ENCODE measurements at places on chromosomes 16 and 17. TPM values are rescaled to one million over a fixed set of nuclear protein-coding genes. Genes with fewer than 3 reads are reported as not detected.

GRCh38 chr17:7486181-7486580 is 2.0 kb downstream of the POLR2A start:
- no peak for DNase-seq

GRCh38 chr17:395179-395578 is 42.6 kb upstream of the RPH3AL start:
- DNase-seq: no peak

DNA sequence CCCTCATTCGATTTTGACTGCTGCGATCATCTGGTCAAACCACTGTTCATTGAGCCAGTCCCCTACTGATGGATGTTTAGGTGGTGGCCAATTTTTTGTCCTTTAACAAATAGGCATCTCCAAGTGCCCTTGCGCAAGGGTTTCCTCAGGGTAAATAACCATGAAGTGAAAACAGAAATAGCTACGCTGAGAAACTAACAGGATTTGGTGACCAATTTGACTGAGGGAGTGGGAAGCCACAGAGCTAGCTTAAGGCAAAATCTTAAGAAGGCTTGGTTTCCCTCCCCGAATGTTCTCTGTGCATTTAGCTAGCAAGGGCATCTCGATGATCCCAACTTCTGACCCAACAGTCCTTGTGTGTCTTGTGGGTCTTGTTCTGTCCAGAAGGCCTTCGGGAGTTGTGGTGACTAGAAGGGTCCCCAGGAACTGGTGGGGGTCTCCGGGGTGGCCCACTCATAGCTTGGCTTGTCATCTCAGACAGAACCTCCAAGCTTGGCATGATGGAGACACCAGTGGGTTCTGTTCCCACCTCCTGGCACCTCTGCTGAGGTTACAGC is 117.2 kb downstream of the SOCS1 start:
- DNase-seq: no peak

- DNase-seq: no peak
These were observed 9.5 kb downstream of the MRPL27 start for GRCh38 chr17:50363217-50364060.

- no peak for DNase-seq
These were observed 2.1 kb downstream of the MPO start for GRCh38 chr17:58278661-58279015.

GRCh38 chr17:9931144-9931741 is 26.2 kb upstream of the RCVRN start:
- no peak for DNase-seq

GRCh38 chr17:76642032-76642561 is 1.5 kb downstream of the ST6GALNAC1 start:
- no peak for DNase-seq

DNA sequence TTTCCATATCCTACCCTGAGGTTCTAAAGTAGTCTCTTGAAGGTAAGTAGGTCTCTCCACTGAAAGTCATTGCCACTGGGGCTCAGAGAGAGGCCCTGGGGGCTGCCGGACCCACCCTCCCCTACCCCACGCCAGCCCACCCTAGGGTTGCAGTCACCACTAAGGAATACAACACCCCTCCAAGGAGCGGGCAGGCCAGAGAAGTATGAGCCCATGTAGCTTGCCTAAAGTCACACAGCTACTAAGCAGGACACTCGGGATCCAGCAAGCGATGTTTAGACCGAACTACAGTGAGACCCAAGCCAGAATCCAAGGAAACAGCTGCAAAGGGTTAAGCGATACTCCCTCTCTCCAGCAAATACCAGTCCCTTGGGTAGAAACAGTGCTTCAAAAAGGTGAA is 27.0 kb downstream of the C16orf78 start:
- DNase-seq: no peak

DNA sequence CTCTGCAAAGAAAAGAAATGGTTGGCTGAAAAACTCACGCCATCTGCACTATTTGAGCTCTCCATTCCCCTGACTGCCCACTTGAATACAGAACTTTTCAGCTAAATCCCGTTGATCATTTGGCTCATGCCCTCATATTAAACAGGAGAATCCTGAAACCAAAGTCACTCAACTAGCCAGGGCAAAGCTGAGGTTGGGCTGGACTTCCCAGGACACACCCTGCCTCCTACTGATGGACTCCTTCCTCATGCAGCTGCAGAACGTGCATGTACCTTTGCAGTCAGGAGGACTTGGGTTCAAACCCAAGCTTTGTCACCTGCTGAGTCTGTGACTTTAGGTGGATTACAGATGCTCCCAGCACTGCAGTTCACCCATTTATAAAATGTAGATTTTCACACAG is 7.7 kb downstream of the ASIC2 start:
- DNase-seq: no peak

DNA sequence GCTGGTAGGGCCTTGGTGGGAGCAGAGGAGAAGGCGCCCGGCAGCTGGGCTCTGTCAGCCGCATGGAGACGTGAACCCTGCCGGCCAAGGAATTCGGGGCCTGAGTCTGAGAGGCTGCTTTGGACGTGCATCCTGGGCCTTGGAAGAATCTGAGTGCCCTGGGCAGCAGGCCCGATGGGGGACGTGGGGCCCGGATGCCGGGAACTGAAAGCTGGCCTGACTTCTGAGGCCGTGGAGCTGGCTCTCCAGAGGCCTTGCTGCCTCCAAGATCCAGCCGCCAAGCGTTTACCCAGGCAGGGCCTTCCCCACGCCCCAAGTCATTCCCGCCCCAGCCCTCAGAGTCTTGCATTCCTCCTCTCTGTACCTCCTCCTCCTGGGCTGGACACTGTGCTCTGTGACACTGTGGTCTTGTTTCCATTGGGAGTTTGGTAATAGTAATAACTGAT is 37.2 kb downstream of the NKD1 start:
- peak; percentile 52 for DNase-seq

- no peak for DNase-seq
These were observed 124.3 kb upstream of the NACA2 start for GRCh38 chr17:61715348-61715747.

- DNase-seq: no peak
These were observed 32.5 kb upstream of the CCR7 start for GRCh38 chr17:40597556-40598300.

- DNase-seq: no peak
These were observed 6.2 kb upstream of the CCL18 start for GRCh38 chr17:36057911-36058310.

DNA sequence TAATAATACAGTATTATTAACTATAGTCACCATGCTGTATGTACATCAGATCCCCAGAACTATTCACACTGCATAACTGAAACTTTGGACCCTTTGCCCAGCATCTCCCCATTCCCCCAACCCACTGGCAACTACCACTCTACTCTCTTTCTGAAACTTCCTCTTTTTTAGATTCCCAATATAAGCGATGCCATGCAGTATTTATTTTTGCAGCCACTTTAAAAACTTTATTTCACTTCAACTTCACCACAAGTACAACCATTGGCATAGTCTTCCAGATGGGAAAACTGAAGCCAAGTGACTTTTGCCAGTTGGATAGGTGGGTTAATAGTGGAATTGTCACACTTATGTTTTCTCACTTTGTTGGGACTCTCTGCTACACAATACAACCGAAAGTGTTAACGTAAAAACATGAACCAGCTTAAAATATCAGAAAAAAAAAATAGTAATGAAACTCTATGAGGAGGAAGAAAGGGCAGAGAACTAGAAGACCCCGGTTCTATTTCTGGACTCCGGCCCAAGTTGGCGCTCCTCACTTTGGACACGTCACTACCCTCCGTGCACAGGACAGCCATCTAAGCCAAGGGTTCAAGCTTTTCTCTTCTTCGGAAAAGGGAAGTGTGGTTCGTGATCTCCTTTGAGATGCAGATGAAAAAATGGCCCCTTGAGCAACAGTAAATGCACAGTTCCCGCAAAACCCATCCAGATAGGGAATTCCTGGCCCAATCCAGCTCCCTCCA is 743 bp downstream of the SHCBP1 start:
- no peak for DNase-seq

DNA sequence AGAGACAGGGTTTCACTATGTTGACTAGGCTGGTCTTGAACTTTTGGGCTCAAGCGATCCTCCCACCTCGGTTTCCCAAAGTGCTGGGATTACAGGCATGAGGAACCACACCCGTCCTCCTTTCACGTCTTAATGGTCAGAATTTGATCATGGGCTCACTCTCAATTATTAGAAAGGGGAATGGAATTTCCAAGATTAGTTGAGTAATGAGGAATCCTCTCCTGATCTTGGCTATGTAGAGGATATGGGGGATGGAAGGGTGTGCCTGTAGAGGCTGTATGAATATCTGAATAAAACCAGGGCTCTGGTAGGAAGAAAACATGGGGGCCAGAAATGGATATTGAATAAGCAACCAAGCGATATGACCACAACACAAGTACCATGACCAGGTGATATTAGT is 25.9 kb upstream of the SMURF2 start:
- DNase-seq: no peak

DNA sequence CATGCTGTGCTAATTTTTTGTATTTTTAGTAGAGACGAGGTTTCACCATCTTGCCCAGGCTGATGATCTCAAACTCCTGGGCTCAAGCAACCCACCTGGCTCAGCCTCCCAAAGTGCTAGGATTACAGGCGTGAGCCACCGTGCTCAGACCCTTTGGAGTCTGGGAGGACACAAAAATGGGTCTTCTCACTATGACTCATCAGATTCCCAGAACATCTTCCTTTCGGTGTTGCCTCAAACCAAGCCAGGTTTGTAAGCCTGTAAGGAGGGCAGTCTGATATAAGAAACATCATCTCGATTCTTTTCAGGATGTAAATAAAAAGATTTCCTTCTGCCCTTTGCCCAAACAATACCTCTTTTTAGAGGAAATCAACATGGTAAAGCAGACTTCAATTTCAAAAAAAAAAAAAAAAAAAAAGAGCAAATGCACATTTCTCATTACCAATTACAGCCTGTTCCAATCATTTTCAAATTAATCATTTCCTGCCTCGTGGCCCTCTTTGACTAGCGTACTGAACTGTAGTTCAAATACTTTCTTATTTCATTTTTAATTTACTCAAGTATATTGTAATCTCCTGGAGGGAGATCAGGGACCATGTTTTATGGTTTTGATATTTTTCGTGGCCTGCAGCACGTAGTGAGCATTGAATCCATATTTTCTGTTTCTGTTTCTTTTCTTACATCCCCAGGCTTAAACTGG is 409.6 kb downstream of the GRIN2A start:
- DNase-seq: no peak

- DNase-seq: no peak
These were observed 18.8 kb downstream of the LGALS3BP start for GRCh38 chr17:78960928-78961327.

- DNase-seq: no peak
These were observed 21.4 kb downstream of the MRTFB start for GRCh38 chr16:14092561-14092960.

GRCh38 chr16:90015586-90016338 is 3.5 kb downstream of the DBNDD1 start:
- DNase-seq: no peak

DNA sequence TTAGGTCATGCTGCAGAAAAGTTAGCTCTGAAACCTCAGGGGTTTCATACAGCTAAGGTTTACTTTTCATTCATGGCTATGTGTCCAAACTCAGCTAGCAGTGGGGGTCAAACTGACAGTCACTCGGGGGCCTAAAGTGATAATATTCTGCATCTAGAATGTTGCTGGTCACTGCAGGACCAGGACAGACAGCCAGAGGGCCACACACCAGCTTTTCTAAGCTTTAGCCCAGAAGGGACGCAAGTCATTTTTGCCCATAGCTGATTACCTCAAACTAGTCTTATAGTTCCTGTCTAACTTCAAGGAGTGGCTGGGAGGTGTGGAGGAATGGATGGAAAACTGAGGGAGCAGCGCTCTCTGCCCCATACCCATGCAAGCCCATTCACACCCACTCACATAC is 163.0 kb upstream of the NLRP1 start:
- no peak for DNase-seq

DNA sequence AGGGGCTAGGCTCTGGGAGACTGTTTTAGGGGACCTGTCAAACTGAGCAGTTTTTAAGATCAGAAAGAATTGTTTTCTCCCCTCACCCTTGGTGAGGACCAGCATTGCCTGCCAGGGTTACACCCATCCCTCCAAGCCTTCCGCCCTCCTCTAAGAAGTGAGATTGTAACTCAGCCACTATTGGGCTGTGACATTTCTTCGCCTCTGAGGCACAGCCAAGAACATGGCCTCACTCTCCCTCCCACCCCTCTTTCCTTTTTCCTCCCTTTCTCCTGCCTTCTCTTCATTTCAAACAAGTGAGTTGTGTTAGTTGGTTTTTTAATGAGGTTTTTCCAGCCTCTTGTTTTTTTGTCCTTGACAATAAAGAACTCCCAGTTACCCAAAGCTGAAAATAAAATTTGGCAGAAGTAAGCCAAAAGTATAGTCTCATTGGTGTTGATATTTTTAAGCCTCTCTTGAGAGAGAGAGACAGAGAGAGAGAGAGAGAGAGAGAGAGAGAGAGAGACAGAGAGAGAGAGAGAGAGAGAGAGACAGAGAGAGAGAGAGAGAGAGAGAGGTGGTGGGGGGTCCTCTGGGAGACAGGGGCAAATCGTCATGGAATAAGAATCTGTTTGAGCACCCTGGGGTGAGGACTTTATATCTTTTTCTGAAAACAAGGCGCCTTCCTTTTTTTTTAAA is 77.2 kb upstream of the TBX2 start:
- DNase-seq: no peak

DNA sequence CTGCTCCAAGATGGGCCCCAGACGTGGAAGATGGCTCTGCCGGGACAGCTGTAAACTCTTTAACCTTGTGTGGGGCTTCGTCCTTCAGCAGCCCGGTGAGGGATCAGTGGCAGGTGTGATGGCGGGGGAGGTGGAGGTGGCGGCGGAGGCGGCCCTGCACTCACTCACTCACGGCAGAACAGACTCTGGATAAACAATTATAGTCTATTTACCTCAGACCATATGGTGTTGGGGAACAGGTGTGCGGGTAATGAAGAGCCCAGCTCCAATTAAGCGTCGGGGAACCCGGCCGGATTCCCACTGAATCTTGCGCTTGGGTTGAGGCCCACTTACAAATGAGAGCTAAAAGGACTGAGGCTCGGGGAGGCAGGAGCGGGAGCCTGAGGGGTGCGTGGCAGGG is 104.3 kb upstream of the SDK2 start:
- DNase-seq: no peak

GRCh38 chr16:2022723-2023091 is 3.1 kb downstream of the NPW start:
- no peak for DNase-seq

- peak; percentile 31 for DNase-seq
These were observed 57.8 kb downstream of the MYH10 start for GRCh38 chr17:8572764-8573163.

IRX3 gene
- polyA plus RNA-seq: 71.2 TPM

RDM1 gene
- polyA plus RNA-seq: 2.3 TPM

C16orf54 gene
- polyA plus RNA-seq: 0.46 TPM

WNK4 gene
- 2.0 TPM for polyA plus RNA-seq

CHD9NB gene
- polyA plus RNA-seq: 2.5 TPM

TNFRSF17 gene
- not detected for polyA plus RNA-seq

ADAD2 gene
- 0.47 TPM for polyA plus RNA-seq

RHBDF1 gene
- polyA plus RNA-seq: 50.0 TPM

RBFOX1 gene
- polyA plus RNA-seq: 1.0 TPM

DHRS7C gene
- not detected for polyA plus RNA-seq

OMG gene
- 4.6 TPM for polyA plus RNA-seq

CDRT15 gene
- polyA plus RNA-seq: 0.96 TPM

CES5A gene
- not detected for polyA plus RNA-seq

GINS2 gene
- 13.9 TPM for polyA plus RNA-seq

KRT32 gene
- not detected for polyA plus RNA-seq
